Effector memory CD4-positive, alpha-beta T cell (primary cell): ENCODE measurements at places on chromosomes 3 and 15.

DNA sequence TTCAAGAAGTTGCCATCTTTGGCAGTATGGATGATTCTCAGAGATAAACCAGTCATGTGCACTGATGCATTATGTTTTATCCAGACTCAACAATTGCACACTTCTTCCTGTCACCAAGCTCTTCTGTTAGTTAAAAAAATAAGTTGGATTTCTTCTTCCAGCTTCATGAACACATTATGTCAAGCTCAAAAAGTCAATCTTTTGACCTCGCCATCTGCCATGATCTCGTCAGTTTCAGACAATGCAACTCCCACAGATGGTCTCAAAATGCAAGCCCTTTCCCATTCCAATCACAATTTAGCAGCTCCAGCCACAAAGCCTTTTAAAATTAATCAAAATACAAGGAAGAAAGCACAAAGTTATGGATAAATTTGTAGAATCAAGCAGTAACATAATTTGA is 42.8 kb downstream of the TFDP2 start:
- no peak for DNase-seq

DNA sequence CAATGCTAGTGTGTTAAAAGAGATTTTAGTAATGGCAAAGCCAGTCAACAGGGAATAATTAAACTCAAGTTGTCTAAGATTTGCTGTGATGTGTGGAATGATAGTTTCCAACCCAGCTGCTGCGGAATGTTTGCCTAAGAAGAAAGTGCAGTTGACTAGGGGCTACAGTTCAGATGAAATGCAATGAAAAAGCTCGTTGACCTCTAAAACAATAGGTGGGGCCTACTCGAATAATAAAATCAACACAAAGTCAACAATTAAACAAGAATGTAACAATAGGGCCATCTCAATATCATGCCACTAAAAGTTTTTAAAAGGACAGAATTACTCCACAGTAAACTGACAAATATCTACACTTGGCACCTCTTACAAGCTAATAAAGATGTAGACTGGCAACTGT is 484.2 kb downstream of the MECOM start:
- no peak for DNase-seq

DNA sequence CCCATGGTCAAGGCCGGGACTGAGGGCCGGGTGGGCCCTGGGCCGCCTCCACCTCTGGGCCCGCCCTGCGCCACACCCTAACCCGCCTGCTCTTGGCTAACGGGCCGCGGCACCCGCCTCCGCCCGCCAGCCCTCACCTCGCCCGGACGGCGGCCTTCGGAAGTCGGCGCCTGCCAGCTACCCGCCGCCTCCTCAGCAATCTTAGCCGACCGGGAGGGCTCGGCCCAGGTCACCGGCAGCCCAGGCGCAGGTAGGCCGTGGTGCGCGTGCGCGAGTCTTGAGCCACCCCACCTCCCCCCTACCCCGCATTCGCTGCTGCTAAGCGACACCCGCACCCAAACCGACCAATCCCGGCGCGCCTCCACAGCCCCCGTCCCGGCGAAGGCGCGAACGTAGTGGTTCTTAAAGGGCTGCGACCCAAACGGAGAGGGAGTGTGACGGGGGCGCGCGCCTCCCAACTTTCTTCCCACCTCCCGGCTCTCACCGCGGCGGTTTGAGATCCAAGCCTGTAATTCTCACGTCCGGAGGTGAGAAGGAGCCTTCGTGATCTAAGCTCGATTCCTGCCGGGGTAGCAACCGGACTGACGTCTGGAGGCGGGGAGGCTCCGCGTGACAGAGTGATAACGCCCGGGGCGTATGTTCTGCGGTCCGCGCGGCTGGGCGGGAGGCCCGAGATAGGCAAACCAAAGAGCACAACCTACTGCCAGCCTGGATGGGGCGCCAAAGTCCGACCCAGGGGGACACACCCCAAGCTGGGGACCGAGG is at the start of gene SEC22C:
SEC22C (minus strand) TSS at position 259 of the 765 bp plus-strand sequence. CDS start 12,921 bp downstream, outside the sequence.
- peak; percentile 92 for DNase-seq

- DNase-seq, result no peak
Observed at GRCh38 chr15:67329984-67330733, 75.6 kb downstream of the IQCH start.

DNA sequence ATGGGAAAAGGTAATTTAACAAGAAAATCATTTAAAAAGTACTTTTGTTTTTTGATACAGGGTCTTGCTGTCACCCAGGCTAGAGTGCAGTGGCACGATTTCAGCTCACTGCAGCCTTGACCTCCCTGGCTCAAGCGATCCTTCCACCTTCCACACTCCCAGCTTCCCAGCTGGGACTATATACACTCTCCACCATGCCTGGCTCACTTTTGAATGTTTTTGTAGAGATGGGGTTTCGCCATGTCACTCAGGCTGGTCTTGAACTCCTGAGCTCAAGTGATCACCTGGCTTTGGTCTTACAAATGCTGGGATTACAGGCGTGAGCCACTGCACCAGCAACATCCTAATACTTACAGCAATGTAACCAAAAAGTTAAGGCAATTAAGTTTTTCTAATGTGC is 3.5 kb upstream of the ZBTB11 start:
- DNase-seq, result no peak

DNA sequence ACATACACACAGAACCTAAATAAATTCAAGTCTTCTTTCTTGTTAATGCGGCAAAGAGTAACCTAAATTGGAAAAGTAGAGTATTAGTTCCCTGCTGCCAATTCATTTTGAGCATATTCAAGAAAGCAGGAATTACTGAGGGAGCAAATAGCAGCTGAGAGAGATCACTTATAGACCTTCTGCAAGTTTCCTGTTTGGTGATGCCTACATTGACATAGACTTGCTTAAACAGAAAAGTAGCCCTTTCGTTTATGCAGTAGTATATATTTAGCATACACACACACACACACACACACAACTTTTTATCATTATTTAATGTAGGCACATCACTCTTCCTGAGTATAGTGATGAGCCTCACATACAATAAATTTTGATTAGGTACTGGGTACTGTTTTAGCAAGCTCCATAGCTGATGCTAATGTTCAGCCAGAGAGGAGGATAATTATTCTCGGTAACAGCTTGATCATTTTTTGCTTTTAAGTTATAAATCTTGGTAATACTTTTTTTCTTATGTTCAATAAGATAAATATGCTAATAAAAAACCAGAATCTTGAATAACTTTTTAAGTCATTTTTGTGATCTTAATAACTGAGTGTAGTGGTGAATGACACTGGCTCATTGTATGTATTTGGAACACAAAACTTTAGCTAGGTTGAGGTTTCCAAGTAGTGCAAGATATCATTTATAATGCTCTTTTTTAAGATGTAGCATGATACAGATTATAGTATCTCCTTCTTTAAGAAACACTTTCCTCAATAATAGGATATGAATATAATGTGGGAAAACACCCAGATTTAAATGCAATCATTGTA is 174.7 kb downstream of the MBNL1 start:
- DNase-seq, result no peak

DNA sequence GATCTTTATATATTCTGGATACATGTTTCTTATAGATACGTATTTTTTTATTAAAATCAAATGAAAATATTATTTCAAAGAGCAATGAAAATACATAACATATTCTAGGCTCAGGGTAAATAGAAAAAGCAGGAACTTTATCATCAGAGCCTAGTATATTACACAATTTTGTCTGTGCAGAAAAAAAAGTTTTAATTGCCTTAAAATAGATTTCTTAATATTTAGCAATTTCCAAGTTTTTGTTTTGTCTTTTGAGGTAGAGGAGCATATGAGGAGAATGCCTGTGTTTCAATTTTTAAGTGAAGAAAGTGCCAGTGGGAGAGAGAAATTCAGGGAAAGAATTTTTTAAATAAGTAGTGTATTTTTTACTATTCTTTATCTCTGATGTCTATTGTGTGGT is 10.5 kb downstream of the CAPN7 start:
- no peak for DNase-seq

GRCh38 chr15:69742361-69742760 is 289.7 kb downstream of the RPLP1 start:
- no peak for DNase-seq

DNA sequence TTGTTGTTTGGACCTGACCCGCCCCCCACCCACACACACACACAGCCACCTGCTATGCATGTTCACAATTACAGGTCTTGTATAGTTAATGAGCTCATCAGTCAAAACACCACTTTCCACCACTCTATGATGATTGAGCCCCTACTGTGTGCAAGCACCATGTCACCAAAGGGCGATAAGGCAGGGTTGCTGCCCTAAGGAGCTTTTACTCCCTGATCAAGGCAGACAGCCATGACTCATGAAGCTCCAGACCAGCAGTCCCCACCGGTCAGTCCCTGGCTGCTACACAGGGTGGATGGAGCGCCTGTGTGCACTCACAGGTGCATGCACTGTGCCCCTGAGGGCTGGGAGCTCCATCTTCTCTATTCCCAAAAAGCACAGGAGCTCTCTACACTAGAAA is 270.6 kb downstream of the CLSTN2 start:
- DNase-seq, result no peak

- no peak for DNase-seq
Observed at GRCh38 chr3:150783316-150783715, 20.3 kb upstream of the SIAH2 start.

DNA sequence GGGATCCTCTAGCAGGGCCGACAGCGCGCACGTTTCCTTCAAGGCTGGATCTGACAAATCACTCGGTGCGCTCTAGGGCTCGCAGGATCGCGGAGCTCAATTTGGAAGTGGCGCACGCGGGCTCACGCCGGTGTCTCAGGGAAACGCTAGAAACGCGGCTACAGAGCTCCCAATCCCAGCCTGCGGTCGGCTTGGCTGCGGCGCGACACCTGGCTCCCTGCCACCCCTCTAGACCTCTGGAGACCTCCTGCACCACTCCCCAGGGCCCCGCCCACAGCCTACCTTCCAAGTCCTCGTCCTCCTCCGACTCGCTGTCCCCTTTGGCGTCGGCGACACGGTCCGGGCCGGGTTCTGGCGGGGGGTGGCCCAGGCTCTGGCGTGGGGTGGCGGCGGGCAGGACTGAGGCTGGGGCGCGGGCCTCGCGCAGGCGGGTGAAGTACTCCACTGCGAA is 596 bp downstream of the PRKAR2A start:
- peak; percentile 55 for DNase-seq

DNA sequence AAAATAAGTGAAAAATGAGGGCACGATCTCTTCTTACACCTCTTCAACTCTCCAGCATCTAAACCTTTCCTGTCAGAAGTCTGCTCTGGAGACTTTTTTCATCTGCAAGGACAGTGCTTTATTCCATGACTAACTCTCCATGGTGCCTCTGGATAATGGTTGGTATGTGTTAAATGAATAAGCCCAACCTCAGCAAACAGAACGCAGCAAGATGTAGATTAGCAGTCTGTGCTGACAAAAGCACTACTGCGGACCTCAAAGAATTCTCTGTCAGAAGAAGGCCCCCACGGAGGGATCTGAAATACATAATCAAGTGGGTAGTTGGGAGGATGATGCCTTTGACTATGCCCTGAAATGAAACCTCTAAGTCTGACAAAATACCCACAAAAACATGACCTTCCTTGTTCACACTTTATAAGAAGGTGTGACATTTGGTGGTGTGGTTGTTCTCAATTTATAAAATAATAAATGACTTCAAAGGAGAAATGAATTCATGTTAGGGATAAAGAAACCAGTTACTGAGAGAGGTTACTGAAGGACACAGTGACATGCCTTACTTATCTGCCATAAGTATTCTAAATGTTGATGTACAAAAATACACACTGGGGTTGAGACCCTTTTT is 43.2 kb upstream of the ADCY5 start:
- no peak for DNase-seq

DNA sequence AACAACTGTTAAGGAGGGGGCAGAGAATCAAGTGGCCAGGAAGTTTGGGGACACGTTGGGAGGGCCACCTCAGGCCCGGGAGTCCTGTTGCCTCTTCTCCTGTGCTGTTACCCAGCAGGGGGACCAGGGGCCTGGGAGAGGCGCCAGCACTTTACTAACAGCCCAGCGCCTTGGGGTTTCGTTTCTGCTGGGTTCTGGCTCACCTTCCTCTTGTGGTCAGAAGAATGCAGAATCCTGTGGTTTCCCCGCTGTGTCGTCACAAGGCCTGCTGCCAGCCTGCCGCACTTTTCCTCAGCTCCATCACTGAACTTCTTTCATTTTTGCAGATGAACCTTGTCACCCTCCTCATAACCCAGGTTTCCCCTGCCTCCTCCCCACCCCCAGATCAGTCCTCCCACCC is 67.7 kb downstream of the SLC30A4 start:
- DNase-seq, result peak; percentile 71

DNA sequence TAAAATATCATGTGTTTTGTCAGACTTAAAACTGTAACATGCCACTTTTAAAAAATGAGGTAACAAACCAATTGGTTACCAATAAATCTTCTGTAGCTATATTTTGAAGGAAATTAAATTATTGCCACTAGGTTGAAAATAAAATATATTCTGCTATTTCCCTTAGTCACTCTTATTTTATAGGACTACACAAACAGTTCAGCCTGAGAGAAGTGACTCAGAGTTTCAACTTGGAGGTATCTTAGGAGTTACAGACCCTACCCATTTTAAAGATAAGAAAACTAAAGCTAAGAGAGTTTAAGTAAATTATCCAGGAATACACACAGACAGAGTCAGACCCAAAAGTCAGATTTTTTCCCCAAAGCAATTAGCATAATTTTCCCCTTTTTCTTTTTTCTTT is 65.1 kb downstream of the PIK3CB start:
- DNase-seq, result no peak

GRCh38 chr3:162629372-162629771 is 1132.8 kb downstream of the OTOL1 start:
- no peak for DNase-seq

- no peak for DNase-seq
Observed at GRCh38 chr15:31013863-31014607, 22.6 kb upstream of the MTMR10 start.

GRCh38 chr3:113638910-113639309 is 57.5 kb downstream of the USF3 start:
- DNase-seq, result no peak

DNA sequence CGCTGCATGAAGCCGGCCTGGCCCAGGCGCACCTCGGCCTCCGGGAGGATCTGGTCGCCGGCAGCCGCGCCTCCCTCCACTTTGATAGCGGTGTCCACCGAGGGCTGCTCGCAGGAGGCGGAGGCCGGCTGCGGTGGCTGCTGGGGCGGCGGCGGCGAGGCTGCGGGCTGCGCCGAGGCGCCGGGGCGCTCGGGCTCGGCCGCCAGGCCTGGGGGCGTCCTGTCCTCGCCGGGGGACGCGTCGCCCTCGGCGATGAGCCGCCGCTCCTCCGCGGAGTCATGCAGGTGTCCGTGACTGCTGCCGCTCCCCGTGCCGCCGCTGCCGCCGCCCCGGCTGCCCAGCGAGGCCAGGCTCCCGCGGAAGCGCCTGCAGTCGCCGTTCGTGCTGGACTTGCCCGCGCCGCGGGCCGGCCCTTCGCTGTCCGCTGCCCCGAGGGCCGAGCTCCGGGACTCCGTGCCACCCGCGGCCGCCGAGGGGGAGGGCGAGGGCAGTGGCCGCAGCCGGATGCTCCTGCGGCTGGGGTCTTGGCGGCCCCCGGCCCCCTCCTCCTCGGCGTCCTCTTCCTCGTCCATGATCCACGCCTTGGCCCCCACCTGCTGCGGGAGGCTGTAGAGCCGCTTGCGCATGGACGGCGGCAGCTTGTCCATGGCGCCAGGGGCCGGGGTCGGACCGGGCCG is 996 bp downstream of the HCN4 start:
- DNase-seq, result no peak

- no peak for DNase-seq
Observed at GRCh38 chr15:55742927-55743728, at the start of gene PRTG. Gene PRTG (minus strand): TSS chr15:55743152. CDS start chr15:55742931, 221 bp downstream.

- no peak for DNase-seq
Observed at GRCh38 chr3:195446359-195446758, 3.5 kb upstream of the ACAP2 start.
